NCI-H187 treated with DMSO at 0.1 percent for 48 hours (cell line): ENCODE measurements at places on chromosomes 11 and 22.

DNA sequence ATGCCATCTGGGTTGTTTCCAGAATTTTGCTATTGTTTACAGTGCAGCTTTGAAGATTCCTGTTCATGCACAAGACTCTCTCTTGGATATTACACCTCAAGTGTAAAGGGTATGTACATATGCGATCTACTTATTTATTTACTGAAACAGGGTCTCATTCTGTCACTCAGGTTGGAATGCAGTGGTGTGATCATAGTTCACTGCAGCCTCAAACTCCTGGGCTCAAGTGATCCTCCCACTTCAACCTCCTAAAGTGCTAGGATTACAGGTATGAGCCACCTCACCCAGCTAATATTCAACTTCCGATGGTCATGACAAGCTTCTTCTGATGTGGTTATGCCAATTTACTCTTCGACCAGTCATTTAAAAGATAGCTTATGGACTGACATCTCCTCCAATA, 158.1 kb upstream of the PITPNB start:
- no peak for DNase-seq

- no peak for DNase-seq
Measured at GRCh38 chr11:77201370-77201769, 73.3 kb downstream of the MYO7A start.

DNA sequence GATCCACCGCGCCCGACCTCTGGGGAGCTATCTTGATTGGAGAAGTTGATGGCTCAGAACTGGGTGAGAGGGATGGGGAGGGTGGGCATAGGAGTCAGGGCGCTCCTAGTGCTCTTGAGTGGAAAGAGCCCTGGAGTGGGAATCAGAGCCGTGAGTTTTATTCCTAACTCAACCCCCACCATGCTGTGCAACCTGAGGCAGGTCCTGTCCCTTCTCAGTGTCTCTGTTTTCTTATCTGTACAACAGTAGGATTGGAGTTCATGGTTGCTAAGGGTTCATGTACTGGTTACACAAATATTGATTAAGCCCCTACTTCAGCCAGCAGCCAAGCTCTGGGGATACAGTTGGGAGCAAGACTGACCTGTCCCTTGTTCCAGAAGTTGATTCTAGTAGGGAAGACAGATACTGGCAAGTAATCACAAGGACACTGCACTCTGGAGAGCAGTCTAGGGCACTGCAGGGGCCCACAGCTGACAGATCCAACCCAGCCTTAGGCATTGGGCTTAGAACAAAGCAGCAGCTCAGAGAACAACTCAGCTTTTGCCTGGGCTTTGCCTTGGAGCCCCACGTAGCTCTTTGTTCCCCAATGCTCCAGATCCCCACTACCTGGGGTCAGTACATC, 12.4 kb upstream of the DAGLA start:
- no peak for DNase-seq

- DNase-seq, result no peak
Measured at GRCh38 chr11:35006389-35007128, 90.1 kb downstream of the PDHX start.

DNA sequence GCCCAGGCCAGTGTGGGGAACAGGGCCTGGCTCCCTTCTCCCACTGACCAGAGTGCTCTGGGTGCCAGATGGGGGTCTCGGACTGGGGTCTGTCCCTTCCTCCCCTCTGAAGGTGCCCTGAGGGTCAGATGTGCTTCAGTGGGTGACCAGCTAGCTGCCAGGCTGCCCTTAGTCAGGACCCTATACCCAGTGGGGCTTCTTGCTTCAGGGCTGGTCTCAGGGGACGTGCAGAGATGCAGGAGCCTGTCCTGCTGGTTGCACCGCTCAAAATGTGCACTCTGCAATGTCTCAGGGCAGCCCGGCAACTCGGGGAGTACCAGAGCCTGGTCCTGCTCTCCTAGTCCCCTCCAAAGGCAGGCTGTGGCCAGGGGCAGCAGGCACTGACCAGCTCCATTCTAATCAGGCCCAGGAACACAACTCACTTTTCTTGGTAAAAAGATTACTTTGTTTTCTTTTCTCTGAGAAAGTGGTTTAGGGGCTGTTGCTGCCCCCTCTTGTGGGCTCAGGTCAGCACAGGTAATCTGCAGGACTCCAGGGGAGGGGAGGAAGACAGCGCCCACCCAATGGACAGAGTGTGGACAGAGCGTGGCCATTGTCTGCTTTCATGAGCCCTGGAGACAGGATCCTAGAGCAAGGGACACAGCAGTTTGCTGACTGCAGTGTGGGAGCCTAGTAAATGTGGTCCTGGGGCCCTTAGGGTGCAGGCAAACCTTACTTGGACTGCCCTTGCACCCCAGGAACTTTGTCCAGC, 80.9 kb downstream of the MED15 start:
- DNase-seq, result no peak

DNA sequence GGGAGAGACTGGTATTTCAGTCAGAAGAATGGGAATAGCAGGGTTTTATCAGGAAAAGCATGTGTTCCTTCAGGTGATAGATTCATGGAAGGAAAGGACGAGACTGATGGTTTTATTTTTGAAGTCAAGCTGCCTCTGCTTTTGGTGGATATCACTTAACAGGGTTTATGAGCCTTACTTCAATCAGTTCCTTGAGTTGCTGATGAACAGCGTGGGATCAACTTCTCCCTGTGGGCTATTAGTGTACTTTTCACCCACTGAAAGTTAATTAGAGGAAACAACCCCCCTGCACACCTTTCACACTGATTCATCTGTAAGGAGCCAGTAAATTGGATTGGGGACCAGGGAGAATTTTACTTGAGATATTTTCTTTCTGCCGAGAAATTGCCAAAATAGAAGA, 479.0 kb downstream of the NELL1 start:
- no peak for DNase-seq

GRCh38 chr11:123235656-123236261, 40.7 kb upstream of the CLMP start:
- DNase-seq, result no peak

GRCh38 chr11:122363296-122363695, 247.3 kb upstream of the BLID start:
- no peak for DNase-seq

DNA sequence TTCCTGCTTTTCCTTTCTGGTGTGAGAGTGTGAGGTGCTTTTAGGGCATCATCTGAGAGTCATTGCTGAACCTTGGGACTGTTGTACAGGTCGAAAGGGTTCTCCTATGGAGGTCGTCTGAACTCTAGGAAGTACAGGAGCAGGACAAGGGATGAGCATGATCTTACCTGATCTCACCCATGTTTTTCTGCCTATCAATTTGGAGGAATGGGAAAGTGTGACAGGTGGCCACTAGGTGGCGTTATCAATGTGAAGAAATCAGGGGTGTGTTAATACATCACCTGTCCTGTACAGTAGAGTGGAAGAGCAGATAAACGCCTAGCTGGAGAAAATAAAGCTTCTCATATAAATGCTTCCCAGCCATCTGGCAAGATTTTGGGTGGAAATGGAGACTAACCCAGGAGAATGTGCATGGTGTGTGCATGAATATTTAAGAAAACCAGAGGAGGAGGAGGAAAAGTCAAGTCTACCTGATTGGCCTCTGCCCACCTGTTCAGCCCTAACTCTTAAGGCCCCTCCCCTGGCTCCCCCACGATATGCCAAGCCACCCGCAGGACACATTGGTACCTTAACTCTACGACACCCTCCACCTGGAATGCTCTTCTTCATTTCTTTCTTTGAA, 72.0 kb upstream of the NARS2 start:
- DNase-seq, result peak; percentile 37

DNA sequence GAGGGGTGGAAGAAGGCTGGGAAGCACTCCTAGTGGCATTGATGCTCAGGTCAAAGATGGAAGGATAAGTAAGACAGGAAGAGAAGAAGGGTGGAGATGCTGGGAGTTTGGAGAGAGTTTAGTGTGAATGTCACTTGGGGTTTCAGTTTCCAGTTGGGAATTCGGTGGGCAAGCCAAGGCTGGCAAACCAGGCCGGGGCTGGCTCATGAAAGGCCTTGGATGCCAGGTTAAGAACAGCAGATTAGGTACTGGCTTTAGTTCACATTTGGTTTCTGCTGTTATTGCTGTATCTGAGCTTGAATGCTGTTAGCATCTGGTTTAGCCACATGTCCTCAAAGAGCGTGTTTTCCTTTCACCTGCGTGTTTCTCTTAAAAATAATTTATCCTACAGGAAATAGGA, 69.6 kb downstream of the BLID start:
- no peak for DNase-seq

GRCh38 chr11:56883371-56883987, 105.2 kb upstream of the OR5AK2 start:
- no peak for DNase-seq

DNA sequence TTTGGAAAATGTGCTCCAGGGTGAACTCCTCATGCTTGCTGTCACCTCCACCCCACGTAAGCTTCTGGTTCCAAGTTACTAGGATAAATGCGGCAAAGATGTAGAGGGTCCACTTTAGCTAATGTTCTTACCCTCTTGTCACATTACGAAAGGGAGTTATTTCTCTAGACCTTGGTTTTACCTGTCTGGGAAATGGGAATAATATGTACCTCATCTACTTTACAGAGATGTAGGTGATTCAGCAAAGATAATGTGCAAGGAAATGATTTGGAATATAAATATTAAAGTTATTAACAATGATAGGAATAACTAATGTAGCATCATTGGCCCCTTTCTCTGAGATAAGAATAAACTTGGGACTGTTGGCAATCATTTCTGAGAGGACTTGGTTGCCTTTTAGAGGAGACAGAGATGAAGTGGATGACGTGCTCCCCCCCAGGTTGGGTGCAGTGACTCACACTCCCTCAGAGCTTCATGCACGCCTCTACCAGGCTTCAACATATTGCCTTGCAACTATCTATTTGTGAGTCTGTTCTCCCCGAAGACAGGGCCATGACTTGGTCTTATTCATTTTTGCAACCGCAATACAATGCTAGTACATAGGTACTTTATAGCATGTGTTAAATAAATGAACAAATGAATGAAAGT, 97.1 kb downstream of the ME3 start:
- DNase-seq, result no peak

DNA sequence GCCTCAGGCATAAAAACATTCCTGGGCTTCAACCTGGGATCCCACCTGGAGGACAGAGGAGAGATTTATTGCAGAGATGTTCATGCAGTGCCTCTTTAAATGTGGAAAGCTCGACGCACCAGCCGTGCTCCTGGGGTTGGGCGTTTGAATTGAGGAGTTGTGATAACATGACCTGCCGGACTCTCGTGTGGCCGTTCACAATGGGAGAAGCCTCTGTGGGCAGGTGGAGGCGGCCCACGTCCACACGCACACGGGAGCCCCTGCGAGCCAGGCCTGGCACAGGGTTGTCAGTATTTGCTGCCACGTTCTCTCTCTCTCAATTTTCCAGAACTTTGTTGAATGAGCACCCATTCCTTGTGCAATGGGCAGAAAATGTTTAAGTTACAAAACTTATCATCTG, 58.3 kb upstream of the PPARA start:
- no peak for DNase-seq

- no peak for DNase-seq
Measured at GRCh38 chr11:36817336-36817965, 219.4 kb upstream of the RAG2 start.

GRCh38 chr11:22602504-22602903, 23.1 kb downstream of the FANCF start:
- no peak for DNase-seq

GRCh38 chr11:77207019-77207485, 79.0 kb downstream of the MYO7A start:
- DNase-seq, result no peak

GRCh38 chr11:34255101-34255500, 102.7 kb downstream of the ABTB2 start:
- no peak for DNase-seq

DNA sequence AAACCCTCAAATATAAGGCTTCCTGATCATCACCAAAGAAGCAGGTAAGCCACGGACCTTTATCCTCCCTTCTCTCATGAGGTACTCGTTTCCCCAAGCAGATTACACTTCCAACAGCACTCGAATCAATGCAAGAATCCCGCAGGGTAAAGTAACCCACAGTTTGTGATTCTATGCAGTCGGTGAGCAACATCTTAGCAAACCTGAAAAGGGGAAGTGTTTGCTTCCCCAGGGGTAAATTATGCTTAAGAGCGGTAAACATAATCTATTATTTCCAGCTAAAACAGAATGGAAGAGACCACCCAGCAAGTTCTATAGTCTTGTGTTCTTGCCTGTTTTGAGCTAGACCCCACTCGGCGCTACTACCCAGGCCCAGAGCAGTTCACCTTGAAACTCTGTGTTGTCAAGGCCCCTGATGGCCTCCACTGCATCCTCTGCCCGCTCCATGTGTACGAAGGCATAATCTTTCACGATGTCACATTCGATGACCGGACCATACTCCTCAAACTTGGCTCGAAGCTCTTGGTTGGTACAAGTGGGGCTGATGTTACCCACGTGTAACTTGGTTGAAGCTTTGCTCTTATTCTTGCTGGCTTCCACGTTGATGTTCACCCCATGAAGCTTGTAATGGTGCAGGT, 1.3 kb downstream of the RBM4B start:
- no peak for DNase-seq

DNA sequence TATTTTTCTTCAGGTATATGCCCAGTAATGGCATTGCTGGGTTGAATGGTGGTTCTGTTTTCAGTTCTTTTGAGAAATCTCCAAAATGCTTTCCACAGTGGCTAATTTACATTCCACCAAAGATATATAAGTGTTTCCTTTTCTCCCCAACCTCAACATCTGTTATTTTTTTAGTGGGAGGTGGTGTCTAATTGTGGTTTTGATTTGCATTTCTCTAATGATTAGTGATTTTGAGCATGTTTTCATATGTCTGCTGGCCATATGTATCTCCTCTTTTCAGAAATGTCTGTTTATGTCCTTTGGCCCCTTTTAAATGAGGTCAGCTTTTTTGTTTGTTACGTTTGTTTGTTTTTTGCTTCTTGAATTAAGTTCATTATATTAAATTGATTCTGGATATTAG, 760.2 kb downstream of the KCNA4 start:
- DNase-seq, result no peak
